A549 (cell line): ENCODE measurements at places on chromosomes 13 and 19. TPM values are rescaled to one million over a fixed set of nuclear protein-coding genes. Genes with fewer than 3 reads are reported as not detected.

DNA sequence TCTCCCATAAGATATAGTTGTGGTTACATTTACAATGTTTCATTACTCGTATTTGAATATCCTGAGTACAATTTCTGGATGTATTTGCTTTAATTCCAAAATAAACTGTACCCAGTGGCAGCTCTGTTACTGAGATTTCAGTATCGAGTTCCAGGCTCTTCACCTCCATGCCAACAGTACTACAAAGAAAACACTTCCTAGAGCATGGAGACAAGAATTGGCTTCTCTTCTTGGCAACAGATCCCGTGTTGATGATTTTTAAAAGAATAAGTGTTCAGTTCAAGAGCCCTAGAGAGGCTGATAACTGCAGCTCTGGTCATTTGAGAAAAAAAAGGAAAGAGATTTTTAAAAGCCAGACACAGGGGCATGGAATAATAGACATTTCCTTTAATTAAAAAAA lies 302.8 kb downstream of the EFNB2 start:
- DNase-seq, result no peak

GRCh38 chr13:100470866-100471505 lies 117.6 kb downstream of the GGACT start:
- no peak for DNase-seq

DNA sequence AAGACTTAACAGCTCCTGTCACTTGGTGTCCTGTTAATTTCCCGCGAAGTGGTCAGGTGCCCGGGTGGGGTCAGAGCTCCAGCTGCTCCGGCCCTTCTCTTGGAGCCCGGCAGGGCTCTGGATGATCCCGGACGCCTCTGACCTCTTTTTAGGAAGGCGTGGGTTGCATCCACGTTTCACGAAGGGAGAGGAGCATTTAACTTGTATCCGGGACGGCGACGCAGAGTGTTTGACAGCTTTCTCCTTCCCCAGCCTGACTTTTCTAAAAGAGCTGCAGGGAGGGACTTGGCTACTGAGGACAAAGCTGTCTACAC lies 656 bp downstream of the ZNF155 start:
- DNase-seq, result no peak

- no peak for DNase-seq
Observed at GRCh38 chr13:57630661-57631595, 616 bp upstream of the PCDH17 start.

GRCh38 chr13:34730961-34731360 lies 211.1 kb upstream of the NBEA start:
- no peak for DNase-seq

GRCh38 chr13:79939689-79940088 lies 401.2 kb downstream of the SPRY2 start:
- DNase-seq, result no peak

DNA sequence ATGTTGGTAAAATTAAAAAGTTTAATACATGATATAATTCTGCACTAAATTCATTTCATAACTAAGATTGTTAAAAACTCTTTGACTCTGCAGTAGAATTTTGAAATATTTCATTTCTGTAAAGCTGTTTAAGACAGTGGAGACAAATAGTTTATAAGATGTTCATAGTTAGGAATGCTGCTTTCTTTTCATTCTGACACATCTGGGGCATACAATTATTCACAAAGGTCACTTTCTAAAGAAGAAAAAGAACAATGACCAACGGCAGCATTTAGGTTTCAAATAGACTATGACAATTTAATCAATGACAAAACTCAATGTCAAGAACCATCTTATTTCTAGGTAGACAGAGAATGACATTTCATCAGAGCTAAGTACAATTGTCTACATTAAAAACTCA lies 1422.1 kb downstream of the PCDH9 start:
- DNase-seq, result no peak

GRCh38 chr19:11554160-11554559 lies 4.9 kb downstream of the ELOF1 start:
- no peak for DNase-seq

- DNase-seq, result no peak
Observed at GRCh38 chr13:69107436-69107835, 1000.2 kb upstream of the ATXN8OS start.

DNA sequence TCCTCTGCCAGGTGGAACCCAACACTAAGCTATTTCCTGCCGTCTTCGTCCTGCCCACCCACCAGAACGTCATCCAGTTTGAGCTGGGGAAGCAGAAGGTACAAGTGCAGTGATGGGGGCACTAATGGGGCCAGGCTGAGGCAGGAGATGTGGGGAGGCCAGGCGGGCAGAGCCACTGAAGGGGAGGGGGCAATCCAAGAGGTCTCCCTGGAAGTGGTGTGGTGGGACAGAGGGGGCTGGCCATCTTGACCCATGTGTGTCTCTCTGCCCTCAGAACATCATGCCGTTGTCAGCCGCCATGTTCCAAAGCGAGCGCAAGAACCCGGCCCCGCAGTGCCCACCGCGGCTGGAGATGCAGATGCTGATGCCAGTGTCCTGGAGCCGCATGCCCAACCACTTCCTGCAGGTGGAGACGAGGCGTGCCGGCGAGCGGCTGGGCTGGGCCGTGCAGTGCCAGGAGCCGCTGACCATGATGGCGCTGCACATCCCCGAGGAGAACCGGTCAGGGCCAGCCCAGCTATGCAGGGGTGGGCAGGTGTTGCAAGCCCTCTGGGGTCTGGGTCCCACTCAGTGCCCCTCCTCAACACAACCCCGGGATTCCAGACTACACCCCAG lies 49.6 kb downstream of the RYR1 start:
- DNase-seq, result peak; percentile 39

DNA sequence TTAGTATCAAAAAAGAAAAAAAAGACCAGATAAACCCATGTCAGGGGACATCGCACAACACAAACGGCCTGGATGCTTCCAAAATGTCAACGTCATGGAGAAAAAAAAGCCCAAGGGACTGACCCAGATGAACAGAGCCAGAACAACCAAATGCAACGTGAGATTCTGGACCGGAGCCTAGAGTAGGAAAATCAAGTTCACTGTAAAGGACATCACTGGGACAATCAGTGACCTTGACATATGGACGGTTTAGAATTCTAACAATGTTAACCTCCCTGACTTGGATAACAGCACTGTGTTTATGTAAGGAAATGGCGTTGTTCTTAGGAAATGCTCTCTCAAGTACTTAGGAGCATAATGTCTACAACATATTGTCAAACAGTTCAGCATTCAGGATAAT lies 15.1 kb upstream of the EMP3 start:
- DNase-seq, result no peak

DNA sequence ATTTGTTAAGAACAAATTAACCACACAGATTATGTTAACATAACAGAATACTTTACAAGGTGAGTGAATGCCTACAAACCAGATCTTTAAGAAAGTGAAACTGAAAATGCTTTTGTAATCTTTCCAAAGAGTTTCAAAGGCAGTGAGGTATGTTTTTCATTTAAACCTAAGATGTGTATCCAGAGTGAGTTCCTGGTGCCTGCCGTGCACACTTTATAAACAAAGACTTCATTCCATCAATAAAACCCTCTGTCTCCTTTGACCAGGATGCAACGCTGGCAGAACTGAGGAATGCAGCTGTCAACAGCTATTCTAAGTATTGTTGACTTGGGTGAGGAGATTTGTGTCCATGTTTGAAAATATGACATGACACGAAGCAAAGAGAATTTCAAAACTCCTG lies 344.6 kb downstream of the DNAJC15 start:
- DNase-seq, result no peak

DNA sequence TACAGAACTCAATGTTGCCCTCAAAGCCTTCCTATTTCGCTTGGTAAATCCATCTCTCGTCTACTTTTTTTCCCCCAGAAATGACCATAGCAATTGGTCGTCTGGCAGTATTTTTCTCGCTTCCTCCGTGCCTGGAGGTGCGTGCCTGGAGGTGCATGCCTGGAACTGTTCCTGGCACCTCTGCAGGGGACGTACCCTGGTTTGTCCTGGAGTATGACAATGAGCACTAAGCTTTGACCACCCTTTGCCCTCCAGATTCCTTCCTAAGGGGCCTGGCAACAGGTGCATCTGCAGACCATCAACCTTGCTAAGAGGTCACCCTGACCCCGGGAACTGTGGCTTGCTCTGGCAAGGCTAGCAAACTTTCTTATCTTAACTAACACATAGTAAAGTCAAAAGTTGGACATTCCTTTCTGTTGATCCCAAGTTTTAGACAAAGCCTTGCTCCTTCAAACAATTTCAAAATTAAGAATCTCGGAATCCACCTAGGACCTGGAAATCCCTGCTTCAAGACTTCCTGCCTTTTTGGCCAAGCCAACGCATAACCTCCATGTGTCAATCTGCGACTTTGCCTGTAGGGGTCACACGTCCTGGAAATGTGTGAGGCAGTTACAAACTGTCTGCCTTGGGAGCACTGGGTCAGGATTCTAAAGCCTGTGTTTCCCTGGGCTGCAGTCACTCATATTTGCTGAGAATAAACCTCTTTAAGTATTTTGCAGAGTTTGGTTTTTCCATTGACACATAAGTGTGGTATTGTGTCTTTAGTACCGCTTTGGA lies 28.8 kb upstream of the TUBGCP3 start:
- DNase-seq, result peak; percentile 51

DNA sequence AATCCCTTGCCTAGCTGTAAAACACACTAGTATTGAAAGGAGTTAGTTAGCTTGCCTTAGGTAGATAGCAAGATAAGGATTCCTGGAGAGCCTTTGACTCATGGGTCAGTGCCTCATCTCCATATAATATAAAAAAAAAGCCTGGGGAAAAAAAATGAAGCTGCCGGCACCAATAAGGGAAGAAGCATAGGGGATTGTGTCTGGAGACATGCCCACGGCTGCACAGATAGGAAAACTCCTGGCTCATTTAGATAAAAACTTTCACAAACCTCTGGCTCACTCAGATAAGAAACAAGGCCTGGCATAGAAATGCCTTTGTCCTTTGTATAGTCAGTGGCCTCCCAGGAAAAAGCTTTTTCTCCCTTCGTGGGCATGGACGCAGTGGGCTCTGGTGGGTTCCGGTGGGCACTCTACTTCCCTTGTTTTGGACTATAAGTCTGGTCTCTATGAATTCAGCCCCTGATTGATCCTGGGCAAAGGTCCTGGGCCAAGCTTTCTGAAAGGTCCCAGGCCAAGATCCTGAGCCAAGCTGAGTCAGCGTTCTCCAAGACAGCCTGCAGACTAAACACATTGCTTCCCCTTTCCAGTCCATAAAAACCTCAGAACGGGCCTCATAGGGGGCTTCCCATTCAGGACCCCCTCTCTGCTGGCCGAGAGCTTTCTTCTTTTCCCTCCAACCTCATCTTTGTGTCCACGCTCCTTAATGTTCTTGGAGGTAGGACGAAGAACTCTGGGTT lies 4.9 kb upstream of the OR7A17 start:
- DNase-seq, result no peak

DNA sequence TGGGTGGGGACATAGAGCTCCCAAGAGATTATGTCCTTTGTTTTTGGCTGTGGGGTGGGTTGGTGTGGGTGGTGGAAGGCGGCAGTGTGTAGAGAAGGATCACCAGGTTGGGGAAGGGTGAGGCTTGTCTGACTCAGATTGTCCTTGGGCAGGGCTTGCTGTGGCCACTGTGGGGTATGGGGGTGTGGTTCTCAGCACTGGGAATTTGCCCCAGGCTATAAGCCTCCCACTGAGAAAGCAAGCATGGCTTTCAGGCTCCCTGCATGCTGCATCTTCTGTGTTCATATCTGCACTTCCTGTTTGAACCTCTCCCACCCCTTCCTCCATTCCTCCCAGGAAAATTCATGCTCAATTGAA lies 34.9 kb downstream of the DNAJC15 start:
- DNase-seq, result peak; percentile 16

GRCh38 chr19:19510432-19510831 lies 4.9 kb downstream of the TSSK6 start:
- DNase-seq, result no peak

- DNase-seq, result peak; percentile 15
Observed at GRCh38 chr13:35704331-35704730, 227.8 kb upstream of the MAB21L1 start.

- peak; percentile 71 for DNase-seq
Observed at GRCh38 chr19:48815870-48816501, 5.2 kb upstream of the BCAT2 start.

DNA sequence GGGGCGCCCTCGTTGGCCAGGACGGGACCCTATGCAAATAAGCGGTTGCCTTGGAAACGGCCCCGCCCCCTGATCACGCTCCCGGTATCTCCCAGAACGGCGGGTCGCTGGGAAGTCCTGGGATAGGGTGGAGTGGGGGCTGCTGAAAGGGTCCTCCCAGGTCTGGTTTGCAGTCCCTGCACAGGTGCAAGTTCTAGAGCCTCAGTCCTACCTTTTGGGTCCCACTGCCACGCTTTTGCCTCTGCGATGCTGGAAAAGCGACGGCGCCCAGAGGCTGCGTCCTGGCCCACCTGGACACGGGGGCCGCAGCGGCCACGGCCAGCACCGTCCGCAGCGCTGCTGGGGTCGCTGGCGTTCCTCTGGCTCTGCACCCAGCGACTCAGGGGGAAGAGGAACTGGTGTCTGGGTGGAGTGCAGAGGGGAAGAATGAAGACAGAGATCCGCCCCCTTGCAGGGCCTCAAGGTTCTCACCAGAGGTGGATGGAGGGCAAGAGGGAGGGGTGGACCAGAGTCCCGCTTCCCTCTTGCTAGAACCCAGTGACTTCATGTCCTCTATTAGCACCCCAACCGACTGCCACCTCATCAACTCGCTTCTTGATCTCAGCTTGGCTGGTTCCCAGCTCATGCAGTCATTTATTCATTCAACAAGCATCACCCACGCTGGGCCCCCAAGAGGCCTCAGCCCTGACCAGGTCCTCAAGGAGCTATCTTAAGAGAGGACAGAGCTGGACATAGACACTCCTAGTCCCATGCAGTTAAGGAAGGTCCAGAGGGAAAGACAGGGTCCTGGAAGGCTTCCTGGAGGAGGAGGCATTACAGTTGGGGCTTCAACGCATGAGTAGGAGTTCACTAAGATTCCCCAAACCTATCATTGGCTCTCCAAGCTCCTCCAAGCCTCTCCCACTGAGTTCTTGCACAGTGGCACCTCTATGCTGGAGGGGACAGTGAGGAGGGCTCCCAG lies at the start of gene LRRC25:
TSS of gene LRRC25 (minus strand) at position 381 of the 961 bp plus-strand sequence. CDS start 659 bp downstream, outside the sequence.
- DNase-seq, result no peak

- no peak for DNase-seq
Observed at GRCh38 chr13:41398494-41399170, 58.7 kb upstream of the RGCC start.

DNA sequence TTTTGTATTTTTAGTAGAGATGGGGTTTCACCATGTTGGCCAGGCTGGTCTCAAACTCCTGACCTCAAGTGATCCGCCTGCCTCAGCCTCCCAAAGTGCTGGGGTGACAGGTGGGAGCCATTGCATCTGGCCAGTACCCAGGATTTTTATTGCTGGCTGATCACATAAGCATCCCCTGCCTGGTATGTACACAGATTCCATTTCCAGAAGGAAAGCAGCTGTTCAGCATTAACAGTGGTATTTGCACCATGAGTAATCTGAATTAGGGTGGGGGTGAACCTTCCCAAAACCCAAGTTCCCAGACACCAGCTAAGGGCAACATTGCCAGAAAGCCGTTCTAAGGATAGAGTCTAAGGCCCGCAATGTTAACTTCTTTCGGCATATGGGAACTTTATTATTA lies 7.3 kb downstream of the ZNF555 start:
- no peak for DNase-seq

Gene ERICH6B
- not detected in 3 replicates for polyA plus RNA-seq

Gene KANK2
- polyA plus RNA-seq, result 63.8 to 68.0 TPM (median 66.1 TPM) in 3 replicates

Gene SIGLEC9
- polyA plus RNA-seq, result not detected in 3 replicates

Gene ZNF14
- polyA plus RNA-seq, result 1.6 to 1.8 TPM (median 1.6 TPM) in 3 replicates

Gene C19orf67
- not detected in 3 replicates for polyA plus RNA-seq

Gene TEKTIP1
- not detected in 3 replicates for polyA plus RNA-seq

Gene NLRP9
- not detected in 3 replicates for polyA plus RNA-seq

Gene BRSK1
- polyA plus RNA-seq, result 5.0 to 6.1 TPM (median 5.4 TPM) in 3 replicates

Gene ZNF560
- polyA plus RNA-seq, result not detected in 3 replicates
